ENCODE measurements at places on chromosomes 6 and 20.
A peak's percentile ranks its signal among the peaks of the same experiment; 100 is the strongest.

DNA sequence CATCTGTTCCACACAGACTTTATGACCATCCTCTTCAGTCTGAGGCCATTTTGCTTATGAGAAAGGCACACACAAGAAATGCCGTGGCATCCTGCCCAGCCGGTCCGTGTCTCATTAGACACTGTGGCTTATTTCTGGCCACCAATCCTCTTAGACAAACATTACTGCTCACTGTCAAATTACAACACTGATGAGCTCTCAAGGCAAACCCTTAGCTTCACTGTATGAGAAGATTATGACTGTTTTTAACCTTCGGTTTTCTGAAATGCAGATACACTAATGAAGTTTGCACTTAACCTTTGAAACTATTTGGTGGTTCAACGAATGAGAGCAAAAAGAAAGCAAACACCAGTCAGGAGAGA, 50.5 kb upstream of the DST start:
- DNase-seq = no peak

GRCh38 chr6:142294679-142295078, 7.1 kb upstream of the ADGRG6 start:
- DNase-seq = no peak

DNA sequence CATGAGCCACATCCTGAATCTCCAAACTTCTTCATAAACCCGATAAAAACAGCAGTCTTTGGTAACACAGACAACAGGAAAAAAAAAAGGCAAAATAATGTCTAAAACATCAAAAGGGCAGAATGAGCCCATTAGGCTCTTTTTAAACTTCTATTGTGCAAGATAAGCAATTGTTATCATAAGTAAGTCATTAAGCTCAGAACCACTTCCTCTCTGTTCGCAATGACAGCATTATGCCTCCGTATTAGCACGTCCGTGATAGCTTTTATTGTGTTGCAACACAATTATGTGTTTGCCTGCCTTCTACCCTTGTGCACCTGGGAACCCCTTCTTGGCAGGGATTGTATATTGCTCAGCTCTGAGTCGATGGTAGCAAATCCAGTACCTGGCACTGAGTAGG, 147.1 kb downstream of the LRFN2 start:
- no peak for DNase-seq

DNA sequence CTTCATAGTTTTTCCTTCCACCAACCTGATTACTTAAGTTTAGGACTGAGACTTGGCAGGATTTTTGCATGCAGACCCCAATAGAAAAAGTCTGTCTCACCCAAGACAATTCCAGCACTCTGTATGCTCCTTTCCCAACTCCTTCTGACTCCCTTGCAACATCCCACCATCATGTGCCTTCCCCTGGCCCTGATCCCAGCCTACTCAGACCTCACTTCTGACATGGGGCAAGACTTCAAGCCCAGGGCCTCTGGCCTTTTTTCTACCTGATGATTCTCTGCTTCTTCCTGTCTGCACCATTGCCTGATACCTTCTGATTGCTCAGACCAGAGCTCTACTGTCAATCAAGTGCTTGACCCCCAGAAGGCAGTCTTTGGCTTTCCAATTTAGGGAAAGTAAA, 96.6 kb downstream of the HAO1 start:
- DNase-seq = no peak

GRCh38 chr6:108560463-108561308, at the start of gene FOXO3:
Gene FOXO3, plus strand, starts transcription at chr6:108560917. Its CDS starts 292 bp downstream, at chr6:108561209.
- peak; percentile 63 for DNase-seq

- DNase-seq = no peak
These were observed 17.1 kb upstream of the HELZ2 start for GRCh38 chr20:63591147-63591533.

DNA sequence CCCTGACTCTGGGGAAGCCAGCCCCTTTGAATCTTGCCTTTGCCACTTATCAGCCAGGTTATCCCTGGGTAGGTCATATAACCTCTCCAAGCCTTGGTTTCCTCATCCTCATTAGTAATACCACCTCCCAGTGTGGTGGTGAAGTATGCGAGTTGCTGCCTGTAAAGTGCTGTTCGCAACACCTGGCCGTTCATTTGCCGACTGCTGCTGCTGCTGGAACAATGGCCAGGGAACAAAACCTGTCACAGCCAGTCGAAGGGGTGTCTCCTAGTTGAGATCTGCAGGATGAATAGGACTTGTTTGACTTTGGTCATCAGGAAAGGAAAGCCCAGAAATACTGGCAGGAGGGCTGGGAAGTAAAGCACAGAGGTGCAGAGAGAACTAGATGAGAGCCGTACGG, 6.1 kb downstream of the MANBAL start:
- DNase-seq = no peak

DNA sequence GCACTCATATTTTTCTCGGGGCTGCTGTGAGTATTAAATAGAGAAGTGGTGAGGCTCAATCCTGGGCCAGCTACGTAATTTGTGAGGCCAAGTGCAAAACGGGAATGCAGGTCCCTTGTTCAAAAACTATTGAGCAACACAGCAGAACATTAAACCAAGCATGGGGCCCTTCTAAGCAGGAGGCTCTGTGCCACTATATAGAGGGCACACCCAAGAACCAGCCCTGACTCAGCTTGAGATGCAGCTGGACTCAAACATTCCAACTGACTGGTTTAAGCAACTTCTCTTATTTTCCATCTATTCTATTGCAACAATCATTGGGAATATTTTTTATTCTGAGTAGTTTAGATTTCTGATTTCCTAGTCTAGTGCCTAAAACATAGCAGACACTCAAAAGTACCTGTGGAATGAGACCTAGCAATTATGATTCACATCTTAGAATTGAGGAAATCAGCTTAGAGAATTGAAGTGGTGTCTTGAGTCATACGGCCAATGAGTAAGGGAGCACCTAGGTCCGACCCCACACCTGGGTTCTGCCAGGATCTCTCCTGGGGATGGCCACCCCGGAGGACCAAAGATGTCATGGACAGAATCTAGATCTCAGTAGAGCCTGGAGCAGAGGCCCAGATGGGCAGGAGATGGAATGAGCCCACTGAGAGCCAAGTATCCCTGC, 1.3 kb downstream of the SIRPB2 start:
- DNase-seq = no peak

DNA sequence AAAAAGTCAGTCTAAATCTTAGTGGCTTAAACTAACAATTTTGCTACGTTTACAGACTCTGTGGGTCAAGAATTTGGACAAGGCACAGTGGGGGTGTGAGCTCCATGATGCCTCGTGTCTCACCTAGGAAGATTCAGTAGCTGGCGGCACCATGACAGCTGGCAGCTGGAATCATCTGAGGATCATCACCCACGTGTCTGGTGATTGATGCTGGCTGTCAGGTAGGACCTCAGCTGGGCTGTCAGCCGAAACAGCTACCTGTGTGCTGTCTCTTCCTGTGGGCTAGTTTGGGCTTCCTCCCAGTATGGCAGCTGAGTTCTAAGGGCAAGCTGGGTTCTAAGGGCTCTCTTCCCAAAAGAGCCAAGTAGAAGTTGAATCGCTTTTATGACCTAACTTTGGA, 26.4 kb upstream of the DLGAP4 start:
- DNase-seq = no peak

DNA sequence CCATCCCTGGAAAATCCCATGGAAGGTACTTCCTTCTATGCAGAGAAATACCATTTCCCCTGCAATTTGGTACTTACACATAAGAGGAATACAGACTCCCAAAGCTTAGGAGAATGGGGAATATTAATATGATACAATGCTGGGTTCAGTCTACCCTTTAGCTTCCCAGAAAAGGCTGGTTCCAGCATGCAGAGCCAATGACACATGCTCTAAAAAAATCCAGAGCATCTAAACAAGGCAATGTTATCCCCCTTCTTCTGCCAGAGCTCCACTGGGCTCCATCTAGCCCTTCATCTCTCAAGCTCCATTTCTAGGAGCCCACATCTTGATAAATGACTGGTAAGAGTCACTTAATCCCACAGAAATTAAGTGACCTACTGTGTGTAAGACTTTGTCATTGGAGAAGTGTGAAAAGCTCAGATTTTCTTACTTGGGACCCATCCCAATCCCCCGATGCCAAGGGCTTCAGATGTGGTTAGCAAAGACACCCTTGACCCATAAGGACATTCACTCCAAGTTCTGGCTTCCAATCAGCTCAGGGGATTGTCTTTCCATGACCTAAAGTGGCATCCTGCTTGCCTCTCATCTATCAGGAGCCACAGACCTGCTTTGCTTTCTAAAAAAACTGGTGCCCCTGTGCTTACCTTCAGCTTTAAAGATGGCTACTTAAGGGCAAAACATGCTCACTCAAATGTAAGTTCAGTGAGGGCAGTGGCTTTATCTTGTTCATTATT, 137.5 kb downstream of the UNC5CL start:
- DNase-seq = no peak

DNA sequence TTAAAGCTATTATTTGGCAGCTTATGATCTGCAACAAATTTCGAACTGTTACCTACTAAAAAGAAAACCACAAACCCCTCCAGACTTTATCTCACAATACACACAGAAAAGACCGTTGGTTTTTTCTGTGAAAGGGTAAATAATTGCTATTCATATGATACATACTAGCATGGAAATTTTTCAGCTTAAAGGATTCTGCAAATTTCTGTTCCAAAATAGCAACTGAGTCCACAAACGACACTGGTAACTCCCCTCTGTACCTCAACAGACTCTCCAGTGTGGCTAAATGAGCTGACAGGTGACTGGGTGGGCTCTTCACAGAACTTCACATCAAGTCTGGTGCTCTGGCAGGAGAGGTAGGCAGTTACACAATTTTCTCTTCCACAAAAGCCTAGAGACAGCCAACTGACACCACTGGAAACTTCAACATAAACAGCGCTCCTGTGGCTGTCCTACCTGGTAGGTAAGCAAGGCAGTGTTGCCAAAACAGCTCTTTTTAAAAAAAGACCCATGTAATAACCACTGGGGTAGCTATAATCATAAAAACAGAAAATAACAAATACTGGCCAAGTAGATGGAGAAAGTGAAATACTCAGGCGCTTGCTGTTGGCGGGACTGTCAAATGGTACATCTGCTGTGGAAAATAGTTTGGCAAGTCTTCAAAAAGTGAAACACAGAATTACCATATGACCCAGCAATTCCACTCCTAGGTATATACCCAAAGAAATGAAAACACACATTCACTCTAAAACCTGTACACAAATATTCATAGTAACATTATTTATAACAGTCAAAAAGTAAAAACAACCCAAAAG, 37.8 kb downstream of the ELOVL5 start:
- no peak for DNase-seq

- no peak for DNase-seq
These were observed 879 bp upstream of the INSM1 start for GRCh38 chr20:20366876-20367574.

DNA sequence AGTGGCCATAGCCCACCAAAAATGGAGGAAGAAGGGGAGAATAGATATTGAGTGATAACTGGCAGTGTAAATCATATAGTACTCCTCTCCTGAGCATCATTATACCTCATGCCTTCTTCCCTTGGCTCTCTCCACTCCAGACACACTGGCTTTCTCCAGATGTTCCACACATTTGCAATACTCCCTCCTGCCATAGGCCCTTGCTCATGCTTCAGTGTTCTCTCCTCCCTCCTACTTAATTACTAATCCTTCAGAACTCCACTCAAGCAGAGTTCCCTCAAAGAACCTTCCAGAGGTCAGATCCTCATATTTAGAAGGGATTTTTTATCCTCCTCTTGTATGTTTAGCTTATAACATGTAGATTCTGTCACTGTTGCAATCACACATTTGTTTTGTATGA, 279.5 kb upstream of the SUPT3H start:
- no peak for DNase-seq

DNA sequence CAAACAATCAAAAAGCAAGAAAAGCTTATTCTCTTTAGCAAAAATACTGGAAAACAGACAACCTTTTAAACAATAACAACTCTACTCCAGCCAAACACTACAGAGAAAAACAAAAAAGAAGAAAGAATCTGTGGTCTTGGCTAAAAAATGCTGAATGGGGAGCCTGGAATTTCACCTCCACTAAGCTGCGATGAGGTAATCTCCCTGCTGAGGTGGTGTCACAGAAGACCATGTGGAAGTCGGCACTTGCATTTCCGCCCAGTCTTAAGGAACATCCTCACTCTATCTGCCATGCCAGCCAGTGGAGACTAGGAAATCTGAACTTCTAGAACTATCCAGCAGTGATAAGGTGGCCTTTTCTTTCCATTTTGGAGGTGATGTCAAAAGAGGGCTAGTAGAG, 1026.8 kb upstream of the EPHA7 start:
- no peak for DNase-seq

DNA sequence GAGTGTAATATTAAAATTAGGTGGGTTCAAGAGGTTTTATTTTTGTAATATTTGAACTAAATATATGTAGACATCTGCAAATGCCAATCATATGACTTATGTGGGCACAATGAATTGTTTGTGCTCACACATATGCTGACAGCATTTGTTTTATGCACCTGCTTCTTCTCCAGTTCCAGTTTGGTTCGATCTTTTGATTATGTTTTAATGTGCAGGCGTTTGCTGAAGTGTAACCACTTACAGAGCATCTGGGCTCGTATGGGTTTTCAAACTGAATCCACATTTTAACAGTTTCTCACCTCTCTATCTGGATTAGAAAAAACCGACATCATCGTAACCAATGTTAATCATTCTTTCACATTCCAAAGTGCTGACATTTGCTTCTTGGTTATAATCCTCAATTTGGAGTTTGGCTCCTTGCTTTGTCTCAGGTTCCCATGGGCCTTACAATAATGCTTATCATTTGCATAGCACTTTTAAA, 129.1 kb upstream of the SPACA1 start:
- no peak for DNase-seq

DNA sequence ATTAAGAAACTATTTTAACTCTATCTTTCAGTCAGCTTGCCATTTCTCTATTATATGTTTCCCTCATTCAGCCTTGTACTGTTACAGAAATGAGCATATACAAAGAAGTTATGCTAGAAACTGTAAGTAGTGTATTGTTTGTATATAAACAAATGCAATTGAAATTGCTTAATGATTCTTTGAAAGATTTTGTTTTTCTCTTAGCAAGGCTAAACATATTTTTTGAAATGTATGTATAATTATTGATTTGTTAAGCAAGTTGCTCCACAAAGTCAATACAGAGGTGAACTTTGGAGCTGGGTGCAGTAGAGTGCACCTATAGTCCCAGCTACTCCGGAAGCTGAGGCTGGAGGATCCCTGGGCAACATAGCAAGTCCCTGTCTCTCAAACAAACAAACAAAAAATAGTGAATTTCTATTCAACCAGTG, 253.6 kb downstream of the RNGTT start:
- no peak for DNase-seq

- no peak for DNase-seq
These were observed 2.1 kb downstream of the MAP3K7 start for GRCh38 chr6:90584636-90585255.

DNA sequence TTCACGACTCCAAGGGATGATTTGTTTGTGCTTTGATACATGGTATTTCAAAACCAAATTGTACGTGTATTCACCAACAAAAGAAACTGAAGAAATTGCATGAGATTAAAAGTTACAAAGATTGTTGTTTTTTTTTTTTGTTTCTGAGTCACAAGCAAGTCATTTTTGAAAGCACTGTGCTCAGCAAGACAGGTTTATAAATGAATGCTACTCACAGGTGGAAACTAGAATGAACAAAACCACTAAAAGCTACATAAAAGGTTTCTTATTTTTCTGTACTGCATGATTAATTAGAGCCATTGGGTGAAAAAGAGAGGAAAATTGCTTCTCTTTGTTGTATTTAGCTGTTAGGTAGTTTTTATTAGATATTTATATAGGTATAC, 90.2 kb upstream of the RIPOR2 start:
- DNase-seq = no peak
